ENCODE measurements at places on chromosomes 5 and 9.

DNA sequence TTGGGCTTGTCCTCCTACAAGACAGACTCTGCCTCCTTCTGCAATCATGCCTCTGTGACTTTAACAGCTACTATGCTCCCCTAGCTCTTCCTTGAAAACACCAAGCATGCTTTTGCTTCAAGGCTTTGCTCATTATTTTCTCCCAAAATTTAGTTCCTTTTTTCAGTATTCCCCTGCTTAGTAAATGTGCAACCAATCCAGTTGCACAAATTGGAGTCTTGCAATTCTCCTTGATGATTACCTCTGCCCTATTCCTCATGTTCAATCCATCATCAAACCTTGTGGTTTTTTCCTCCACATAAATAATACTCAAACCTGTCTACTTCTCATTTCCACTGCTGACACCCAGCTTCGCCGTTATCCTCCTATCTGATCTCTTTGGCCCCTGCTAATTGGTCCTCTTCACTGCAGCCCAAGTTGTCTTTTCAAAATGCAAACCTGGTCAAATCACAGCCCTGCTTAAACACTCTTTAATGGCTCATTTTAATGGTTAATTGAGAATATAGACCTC is 296.3 kb downstream of the CWC27 start:
- no peak for DNase-seq

GRCh38 chr9:21265421-21266189 is 25.8 kb upstream of the IFNA14 start:
- no peak for DNase-seq

DNA sequence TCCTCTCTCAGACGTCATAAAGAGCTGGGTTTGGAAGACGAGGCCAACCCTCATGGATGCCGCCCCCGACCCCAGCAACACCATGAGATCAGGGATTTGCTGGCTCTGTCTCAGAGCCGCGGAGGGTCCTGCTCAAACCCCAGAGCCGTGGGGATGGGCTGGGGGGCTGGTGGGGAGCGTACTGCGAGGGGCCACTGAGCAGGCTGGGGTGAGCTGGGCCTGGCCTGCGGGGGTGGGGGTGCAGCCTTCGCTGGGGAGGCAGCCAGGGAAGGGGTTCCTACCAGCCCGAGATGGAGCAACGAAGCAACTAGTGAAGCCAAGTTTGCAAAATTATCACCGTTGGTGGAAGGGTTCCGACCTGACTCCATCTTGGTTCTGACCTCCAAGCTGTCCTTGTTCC is 5.1 kb upstream of the SLC12A7 start:
- DNase-seq, result no peak

DNA sequence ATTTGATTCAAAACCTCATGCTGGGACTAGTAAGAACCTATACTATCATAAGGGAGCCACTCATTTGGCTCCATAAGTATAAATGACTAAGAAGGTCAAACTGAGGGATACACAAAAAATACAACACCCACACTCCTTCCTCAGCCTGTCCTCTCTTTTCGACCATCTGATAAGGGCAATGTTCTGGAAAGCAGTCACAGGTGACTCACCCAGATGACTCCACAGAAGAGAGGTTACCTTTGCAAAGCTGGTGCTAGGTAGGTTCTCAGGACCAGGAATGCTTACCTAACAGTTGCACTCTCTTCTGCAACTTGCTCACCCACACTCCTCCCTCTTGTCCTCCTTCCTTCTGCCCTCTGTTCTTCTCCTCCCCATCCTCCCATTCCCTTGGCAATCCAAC is 32.9 kb downstream of the LHFPL2 start:
- no peak for DNase-seq

DNA sequence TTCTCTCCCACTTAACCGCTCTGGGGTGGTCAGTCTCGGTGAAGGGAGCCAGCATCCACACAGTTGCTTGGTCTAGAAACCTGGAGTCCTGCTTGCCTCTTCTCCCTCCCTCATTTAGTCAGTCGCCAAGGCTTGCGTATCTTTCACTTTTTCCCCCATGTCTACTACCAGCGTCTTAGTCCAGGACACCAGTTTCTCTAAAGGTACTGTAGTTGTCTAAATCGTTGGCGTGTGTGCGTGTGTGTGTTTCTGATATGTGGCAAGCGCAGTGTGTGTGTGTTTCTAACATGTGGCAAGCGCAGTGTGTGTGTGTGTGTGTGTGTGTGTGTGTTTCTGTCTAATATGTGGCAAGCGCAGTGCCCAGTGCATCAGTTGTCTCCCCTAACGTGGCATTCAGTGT is 641 bp downstream of the ATP6V1G1 start:
- DNase-seq, result no peak

DNA sequence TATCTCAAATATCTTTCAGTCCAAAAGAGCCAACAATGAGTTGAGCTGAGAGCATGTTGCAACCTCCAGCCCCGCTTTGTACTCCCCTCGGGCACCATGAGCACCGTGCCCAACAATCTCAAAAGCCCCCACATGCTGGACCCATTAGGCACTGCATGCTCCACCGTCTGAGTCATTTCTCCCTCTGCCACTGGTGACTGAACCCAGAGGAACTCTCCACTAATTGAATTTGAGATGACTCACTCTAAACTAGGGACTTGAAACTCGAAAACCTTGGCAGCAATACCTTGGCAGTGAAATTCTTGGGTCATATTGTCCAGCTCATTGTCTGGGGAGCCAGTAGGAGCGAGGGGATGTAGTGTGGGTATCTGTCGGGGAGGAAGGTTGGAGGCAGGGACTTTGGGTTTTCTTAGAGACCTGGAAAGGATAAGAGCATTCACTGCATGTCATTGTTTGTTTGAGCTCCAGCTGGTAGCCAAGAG is 49.9 kb upstream of the SLIT3 start:
- DNase-seq, result no peak

All from COLO829 (cell line).